NCI-H748 treated with DMSO at 0.1 percent for 48 hours (cell line): ENCODE measurements at places on chromosomes 12 and 14.

- DNase-seq: no peak
Observed at GRCh38 chr14:68232300-68233055, 412.9 kb downstream of the RAD51B start.

DNA sequence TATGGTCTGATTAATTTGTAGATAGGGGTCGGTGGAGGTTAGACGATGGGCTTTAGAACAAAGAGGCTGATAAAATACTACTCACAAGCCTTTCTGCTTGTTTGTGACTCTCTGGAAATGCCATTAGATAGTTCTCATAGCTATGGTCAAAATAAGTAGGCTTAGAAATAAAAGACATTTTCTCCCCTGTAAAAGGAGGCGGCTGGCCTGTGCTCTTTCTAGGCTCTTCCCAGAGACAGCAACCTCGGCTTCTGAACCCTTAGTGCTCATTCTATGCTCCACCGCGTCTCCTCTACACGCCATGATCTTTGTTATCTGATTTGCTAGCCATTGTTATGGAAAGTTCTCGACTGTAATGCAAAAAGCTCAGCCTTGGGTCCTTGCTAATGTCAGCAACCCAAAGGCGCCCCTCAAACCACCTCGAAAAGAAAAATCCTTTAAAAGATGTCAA is 64.5 kb downstream of the CRADD start:
- peak; percentile 47 for DNase-seq

DNA sequence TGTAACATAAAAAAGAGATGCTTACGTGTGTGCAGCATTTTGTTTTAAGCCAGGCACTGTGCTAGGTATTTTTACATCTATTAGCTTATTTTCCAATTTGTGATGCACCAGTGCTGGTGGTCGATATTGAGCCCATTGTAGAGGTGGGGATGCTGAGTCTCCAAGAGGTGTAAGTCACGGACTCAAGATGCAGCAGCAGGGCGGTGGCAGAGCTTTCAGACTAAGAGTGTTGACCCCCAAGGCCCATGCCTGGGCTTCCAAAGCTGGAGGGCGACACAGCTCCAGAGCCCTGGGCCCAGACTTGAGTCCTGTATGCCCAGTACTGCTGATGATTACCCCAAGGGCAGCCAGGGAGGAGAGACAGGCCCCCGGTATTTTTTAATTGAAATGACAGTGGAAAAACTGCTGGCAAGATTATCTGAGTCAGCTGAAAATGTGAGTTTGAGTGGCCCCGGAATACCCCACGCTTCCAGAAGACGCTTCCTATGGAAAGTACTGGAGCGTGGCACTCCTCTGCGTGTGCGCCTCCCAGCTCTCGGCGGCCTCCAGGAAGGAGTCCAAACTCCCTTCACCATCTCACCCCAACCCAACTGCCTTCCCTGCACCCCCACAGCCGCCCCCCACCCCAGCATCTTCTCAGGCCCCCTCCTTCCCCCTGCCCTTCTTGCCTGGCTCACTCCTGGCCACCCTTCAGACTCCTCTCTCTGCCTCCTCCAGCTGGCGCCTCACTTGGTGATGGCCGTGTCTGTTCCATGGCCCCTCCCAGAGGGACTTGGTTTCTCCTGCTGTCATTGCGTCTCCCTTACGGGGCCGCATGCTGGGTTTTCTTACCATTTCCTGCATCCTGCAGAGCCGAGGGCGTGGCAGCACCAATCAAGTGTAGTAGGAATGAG is 40.7 kb downstream of the ELK3 start:
- DNase-seq: no peak

DNA sequence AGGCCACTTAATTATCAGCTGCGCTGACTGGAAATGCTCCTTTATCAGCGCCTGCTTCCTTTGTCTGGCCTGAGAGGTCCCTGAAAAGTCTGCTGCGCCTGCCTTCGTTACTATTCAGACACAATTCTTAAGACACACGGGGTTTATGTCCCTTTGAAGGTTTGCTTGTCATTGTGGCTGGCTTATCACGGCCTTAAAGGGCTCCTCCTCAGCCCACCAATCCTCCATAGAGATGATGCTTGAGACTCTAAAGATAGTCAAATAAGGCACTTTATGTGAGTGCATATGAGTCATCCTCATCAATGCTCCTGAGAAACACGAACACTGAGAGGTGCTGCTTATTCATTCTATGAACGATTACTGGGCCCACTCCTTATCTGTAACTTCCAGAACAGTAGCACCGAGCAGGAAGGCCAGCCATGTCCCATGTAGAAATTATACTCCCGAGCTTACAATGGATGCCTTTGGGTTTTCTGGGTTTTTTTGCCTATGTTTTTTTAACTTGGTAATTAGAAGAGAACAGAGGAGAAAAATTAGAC is 1268.2 kb upstream of the TMEM132C start:
- DNase-seq: no peak

GRCh38 chr12:41510470-41510869 is 322.4 kb downstream of the PDZRN4 start:
- DNase-seq: peak; percentile 28

DNA sequence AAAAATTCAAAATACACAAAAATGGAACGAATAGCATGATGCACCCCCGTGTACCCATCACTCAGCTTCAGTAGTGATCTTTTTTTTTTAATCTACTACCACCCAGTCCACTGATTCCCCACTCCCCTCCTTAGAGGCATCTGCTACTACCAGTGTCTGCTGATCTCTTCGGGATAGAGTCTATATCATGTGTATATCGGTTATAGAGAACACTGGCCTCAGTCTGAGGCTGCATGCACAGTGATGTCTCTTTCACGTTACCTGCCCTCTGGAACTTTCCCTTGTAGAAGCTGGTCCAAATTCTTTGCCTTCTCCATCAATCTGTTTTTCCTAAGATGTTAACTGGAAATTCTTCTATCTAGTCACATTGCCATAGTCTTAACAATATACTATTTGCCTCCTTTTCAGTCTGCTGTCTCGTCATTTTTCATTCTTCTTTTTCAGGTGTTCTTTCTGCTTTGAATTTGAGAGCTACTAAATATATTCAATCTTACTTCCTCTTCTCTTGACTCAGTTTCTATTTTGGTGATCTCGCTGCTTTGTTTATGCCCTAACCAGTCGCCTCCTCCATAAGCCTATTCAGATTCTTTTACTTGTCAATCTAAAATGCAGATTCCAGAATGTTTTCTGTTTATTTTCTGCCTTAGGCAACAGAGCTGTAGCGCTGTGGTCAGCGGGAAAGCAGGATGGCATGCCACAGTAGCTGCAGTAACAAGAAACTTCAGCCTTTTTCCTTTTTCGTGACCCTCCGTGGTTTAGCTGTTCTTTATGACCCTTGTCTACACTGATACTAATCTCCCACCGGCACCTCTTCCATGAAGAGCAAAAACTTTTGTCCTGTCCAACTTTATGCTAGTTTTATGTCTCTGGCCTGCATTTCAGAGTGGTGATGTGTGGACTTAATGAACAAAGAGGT is 67.0 kb downstream of the FBXW8 start:
- DNase-seq: no peak

DNA sequence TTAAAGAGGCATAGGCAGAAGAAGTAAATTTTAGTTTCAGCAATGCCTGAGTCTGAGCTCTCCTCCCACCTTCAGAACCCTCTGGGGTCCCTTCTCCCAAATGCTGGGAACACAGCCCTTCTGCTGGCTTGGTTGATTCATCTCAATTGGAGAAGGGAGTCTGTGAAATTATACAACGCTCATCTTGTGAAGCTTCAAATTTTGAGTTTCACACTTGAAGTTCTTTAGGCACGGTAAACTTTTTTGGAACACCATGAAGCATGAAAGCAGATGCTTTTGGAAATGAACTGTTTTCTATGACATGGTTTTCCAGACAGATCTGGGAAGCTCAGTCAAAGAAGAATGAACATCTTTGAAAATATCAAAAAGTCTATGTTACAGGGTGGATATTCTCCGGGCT is 69.9 kb downstream of the TBK1 start:
- DNase-seq: no peak

- DNase-seq: no peak
Observed at GRCh38 chr12:115294453-115295133, 610.6 kb upstream of the TBX3 start.

DNA sequence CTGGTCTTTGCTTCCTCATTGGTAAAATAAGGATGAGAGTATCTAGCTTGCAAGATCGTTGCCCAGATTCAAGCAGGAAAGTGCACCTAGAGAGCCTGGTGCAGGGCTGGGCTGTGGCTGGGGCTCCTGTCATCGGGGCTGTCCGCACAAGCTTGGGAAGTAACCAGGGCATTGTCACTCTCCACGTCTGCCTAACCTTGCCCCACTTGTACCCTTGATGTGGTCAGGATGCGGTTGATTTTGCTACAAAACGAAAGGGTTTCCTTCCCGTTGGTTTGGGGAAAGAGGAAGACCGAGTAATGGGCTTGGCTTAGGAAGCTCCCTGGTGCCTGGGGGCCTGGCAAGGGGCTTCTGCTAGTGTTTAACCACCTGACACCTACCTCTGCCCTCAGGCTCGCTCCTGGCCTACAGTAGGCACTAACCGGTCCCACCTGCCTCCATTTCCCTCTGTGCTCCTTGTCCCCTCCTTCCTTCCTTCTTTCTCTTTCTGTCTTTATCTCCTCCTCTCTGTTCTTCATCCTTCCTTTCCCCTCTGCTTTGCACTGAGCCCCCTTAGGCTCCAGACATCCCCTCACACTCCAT is 21.8 kb downstream of the MVK start:
- no peak for DNase-seq

- no peak for DNase-seq
Observed at GRCh38 chr14:72714871-72715214, 179.1 kb downstream of the DPF3 start.

- no peak for DNase-seq
Observed at GRCh38 chr12:89469361-89469760, 55.2 kb downstream of the GALNT4 start.

DNA sequence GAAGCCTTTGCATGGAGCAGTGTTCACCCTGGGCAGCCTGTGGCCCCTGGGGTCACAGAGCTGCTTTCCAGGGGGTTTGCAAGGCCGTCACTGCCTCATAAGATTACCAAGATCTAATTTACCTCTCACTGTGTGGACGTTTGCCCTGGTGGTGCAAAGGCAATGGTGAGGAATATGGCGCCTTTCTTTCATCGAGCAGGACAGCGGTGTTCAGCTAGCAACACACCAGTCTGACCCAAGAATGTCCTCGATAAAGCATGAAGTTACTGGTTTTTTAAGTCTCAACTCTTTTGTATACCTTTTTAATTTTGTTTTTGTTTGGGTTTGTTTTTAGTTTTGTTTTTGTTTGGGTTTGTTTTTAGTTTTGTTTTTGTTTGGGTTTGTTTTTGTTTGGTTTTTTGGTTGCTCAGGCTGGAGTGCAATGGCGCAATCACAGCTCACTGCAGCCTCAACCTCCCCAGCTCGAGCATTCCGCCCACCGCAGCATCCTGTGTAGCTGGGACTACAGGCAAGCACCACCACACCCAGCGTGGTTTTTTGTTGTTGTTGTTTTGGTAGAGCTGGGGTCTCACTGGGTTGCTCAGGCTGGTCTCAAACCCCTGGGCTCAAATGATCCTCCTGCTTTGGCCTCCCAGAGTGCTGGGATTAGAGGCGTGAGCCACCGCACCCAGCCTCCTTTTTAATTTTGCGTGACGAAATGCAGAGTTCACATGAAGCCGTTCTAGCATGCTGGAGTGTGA is 57.9 kb downstream of the PPP2R5C start:
- no peak for DNase-seq

- no peak for DNase-seq
Observed at GRCh38 chr12:53495903-53496751, 3.1 kb downstream of the MAP3K12 start.

GRCh38 chr12:1443421-1444141 is 150.8 kb downstream of the FBXL14 start:
- no peak for DNase-seq

- no peak for DNase-seq
Observed at GRCh38 chr14:100580316-100581227, 6.6 kb downstream of the BEGAIN start.

- DNase-seq: no peak
Observed at GRCh38 chr14:57712102-57712501, 153.8 kb downstream of the SLC35F4 start.

- no peak for DNase-seq
Observed at GRCh38 chr14:64614805-64615391, 65.1 kb downstream of the PPP1R36 start.

DNA sequence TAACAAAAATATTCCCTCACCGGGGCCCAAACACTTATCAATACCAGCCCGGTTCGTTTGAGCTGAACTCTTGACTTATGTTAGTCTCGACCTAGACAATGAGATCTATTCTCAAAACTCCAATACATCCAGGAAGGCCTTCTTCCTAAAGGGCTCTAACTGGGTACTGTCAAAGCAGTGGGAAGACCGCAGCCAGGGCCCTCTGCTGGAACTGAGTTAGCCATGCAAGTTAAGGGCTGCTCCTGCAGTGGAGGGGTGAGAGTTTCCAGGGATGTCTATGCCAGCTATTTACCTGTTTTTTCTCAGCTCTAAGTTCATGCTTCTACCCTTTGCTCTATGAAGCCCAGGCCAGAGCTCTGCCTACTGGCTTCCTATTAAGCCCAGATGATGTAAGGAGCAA is 348.8 kb downstream of the GXYLT1 start:
- no peak for DNase-seq

DNA sequence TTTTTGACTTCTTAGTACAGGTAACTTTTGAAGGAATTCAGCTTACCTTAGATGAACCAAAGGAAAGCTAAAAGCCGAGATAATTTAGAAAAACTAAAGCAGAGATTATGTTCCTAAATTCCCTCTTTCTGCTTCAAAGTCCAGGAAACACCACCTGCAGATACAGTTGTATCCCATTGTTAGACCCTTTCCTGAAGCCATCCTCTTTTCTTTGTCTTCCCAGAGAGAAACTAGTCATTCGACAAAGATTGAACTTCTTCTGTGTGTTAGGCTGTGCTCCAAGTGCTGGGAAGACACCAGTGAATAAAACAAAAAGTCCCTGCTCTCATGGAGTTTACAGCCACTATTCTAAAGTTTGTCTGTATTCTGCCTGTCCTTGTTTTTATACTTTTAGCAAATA is 29.3 kb downstream of the PPM1A start:
- no peak for DNase-seq

DNA sequence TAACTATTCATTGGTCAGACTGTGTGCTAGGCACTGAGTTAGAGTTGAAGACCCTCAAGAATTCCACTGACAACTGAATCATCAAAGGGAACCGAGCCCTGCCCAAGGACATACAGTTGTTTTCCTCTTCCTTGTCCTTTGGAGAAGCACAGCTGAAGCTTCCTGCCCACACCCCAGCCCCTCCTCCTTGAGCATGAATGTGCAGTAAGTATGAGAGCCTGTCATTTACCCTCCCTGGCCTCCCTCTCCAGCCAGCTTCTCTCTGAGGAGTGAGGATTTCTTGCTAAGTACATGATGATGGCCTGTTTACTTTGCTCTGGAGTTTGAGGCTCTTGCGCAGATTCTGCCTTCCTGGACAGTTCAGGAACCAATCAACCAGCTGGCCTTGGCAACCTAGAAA is 235.2 kb downstream of the CACNA1C start:
- DNase-seq: no peak

- DNase-seq: no peak
Observed at GRCh38 chr14:98736701-98737338, 535.2 kb downstream of the BCL11B start.
